ENCODE measurements at places on chromosomes 5 and 9.

- DNase-seq: no peak
Observed at GRCh38 chr9:135828656-135829055, 78.7 kb downstream of the CAMSAP1 start.

- peak; percentile 82 for DNase-seq
Observed at GRCh38 chr9:124217836-124218437, 39.8 kb upstream of the NEK6 start.

GRCh38 chr5:115686051-115686737 is 60.4 kb upstream of the TMED7 start:
- no peak for DNase-seq

GRCh38 chr9:134150557-134151214 is 13.7 kb downstream of the RNU6ATAC start:
- no peak for DNase-seq

DNA sequence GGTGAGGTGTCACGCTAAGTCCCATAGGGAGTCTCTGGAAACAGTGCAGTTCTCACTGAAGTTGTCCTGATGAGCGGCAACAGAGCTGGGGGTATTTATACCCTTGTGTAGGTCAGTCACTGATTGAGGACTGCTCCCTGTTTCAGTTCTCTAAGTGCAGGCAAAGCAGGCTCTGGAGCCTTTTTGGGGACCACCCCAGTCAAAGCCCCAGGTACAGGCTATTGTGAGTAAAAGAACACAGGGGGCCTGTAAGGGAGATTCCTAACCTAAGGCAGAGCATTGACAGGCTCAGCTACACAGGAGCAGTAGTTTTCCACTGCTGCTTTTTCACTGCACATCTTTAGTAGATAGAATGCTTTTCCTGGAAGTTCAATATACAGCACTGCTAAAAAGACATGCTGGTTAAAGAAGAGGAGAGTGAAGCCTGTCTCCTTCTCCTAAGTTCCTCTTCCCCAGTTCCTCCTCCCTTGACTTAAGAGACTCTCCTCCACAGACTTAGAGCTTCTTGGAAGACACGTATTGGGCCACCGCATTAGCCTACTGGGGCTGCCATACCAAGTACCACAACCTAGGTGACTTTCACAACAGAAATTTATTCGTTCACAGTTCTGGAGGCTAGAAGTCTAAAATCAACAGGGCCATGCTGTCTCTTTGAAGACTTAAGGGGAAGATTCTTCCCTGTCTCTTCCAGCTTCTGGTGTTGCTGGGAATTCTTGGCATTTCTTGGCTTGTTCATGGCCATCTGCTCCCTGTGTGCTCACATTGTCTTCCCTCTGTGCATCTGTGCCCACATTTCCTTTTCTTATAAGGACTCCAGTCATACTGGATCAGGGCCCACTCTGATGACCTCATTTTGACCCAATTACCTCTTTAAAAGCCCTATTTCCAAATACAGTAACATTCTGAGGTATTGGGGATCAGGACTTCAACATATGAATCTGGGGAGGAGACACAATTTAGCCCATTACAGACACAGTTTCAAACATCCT is 221.0 kb downstream of the ESM1 start:
- no peak for DNase-seq

- DNase-seq: no peak
Observed at GRCh38 chr5:31537851-31538250, 5.8 kb downstream of the C5orf22 start.

DNA sequence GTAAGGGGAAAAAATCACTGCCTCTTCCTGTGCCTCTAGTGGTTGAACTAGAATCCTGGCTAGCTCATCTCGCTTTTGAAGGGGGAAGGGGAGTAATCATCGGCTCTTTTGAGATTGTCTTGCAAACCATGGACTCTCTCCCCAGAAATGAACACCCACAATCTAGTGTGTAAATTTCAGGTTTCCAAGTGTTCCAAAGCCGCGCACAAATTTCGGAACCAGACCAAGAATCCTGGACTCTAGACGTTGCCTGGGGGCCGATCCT is 4.9 kb upstream of the FOXE1 start:
- no peak for DNase-seq

DNA sequence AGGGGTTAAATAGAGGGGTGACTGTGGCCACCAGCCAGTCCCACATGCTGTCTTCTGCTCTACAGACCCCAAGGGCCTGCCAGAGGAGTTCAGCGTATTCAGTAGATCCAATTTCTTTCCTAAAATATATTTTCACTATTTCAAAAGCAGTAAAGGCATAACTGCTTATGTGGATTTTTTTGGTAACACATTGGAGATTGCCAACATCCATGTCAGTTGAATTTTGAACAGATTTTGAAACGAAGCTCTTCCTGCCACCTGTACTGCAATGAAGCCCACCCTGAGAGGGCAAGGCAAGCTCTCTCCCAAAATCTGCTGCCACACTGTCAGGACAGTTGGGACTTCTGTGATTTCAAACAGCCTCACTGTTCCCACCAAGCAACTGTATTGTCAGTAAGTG is 37.1 kb upstream of the SARDH start:
- no peak for DNase-seq

DNA sequence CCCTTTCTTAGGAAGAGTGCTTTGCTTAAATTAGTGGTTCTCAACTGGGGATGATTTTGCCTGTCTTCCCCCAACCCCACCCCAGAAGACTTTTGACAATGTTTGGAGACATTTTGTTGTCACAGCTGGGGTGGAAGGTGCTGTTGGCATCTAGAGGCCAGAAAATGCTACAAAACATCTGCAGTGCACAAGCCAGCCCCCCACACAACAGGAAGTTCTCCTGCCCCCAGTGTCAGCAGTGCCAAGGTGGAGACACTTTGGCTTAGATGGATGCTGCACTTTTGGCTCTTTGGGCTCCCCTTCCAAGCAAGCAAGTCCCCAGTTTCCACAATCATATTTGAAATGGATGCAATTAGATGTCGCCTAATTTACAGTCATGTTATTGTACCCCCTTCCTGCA is 2.7 kb downstream of the HEMGN start:
- DNase-seq: no peak

DNA sequence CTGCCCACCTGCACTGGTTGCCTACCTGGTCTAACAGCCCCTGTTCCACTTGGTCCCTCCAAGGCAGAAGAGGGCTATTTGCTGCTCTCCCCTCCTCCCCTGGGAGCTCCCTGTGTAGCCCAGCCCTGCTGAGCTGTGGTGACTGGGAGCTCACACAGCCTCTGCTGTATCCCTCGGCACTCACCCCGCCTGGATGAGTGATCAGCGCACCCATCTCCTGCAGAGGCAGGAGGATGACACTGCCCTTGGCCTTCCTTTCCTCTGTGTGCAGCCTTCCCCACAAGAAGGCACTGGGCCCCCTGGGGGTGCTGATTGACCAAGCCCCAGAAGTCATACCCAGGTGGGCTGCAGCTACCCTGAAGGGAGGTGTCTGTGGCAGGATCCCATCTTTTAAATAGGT is 134.2 kb downstream of the ADAMTS2 start:
- DNase-seq: no peak
